ENCODE measurements at places on chromosomes 5 and 9.

DNA sequence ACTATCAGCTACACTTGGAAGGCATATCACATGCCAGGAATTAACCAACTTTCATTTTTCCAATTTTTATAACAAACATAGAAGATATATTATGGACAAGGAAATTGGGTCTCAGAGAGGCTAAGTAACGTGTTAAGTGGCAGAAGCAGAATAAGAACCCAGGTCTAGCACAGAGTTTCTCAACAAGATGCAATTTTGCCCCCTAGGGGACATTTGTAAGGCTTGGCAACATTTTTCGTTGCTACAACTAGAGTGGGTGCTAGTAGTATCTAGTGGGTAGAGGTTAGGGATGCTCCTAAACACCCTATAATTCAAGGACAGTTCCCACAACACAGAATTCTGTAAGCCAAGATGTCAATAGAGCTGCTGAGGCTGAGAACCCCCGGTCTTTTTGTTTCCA lies 180.6 kb downstream of the SNCAIP start:
- DNase-seq: no peak

GRCh38 chr9:89418882-89419640 lies 78.9 kb downstream of the SEMA4D start:
- DNase-seq: no peak

DNA sequence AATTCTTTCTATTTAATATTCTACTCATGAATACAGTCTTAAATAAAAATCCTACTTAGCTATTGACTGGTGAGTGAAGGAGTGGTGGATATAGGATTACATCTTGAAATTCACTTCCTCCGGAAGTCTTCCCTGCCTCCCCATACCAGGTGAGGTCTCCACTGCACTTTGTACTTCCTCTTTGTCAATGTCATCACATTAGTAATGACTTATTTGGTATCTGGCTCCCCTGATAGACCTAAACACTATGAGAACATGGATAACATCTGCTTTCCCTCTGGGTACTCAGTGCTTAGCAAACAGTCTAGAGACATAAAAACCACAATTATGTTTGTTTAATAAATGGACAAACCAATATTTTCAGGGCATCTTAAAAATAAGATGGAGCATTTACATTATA lies 532.1 kb downstream of the PDE4D start:
- no peak for DNase-seq

DNA sequence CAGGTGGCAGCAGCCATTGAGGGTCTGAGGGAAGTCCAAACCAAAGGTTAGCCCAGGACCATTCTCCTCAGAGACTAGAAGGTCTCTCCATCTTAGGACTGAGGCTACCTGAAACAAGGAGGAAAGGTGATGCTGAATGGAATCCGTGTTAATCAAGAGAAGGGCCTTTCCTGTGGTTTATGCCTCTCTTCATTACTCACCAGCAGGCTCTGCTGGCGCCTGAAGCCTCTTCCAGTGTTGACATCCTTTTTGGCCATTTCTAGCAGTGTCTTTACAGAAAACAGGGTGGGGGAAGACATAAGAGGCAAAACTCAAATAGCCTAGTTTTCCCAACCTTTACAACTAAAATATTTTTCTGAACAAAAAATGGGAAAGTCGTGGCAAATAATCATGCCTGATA lies 98.0 kb downstream of the ENC1 start:
- peak; percentile 26 for DNase-seq

- DNase-seq: no peak
These were observed 39.2 kb downstream of the FAXDC2 start for GRCh38 chr5:154811239-154811638.

DNA sequence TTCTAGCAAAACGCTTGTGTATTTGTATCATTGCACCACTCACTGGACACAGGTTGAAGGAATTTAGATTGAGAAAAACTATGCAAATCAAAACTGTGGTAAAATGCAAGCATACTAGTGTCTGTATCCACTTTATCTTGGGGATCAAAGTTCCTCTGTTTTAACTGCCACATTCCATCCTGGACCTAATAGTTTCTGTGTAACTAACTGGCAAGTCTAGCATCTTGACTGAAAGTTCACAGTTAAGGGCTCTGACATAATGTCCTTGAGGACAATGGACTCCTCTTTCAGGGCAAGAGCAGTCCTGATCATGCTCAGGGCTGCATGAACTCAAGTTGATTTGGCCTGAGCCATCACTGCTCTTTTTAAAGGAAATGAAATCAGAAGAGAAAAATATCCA lies 30.7 kb downstream of the NFIB start:
- DNase-seq: no peak

GRCh38 chr5:178198706-178199105 lies 5.6 kb upstream of the HNRNPAB start:
- no peak for DNase-seq

- DNase-seq: no peak
These were observed 212.4 kb upstream of the MEF2C start for GRCh38 chr5:89095341-89095740.

- no peak for DNase-seq
These were observed 1092.6 kb upstream of the CDH6 start for GRCh38 chr5:30100929-30101328.

GRCh38 chr5:56607074-56607473 lies 208.3 kb upstream of the MAP3K1 start:
- no peak for DNase-seq

GRCh38 chr9:68941780-68942459 lies 72.0 kb downstream of the PRKACG start:
- no peak for DNase-seq

DNA sequence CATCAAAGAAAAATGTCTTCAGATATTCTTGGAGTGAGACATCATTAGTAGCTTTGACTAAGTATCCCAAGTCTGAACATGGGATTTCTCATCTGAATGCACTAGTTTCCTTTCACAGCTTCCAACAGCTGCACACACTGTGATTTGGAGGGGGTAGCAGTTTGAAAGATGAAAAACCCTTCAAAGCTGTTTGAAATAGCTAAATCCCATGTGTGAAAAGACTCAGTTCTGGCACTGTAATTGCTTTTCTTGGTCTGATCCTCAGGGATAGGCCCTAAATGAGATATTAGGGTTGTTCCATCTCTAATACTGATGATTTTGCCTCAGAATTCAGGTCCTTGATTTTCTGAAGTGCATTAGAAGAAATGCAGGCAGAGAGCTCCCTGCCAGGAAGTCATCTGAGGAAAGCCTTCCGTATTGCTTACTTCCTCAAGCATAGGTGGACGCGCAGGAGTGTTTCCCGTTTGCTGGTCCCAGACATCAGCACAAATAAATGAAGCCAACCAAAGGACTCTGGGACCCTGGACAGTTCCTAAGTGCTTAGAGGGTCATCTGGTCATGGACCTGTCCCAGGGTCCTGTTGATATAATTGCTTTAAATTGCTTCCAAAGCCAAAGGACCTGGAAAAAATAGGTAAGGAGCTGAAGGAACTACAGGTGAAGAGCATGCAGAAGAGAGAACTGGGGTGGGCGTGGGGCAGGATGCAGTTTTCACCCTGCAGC lies 25.6 kb upstream of the FRMPD1 start:
- no peak for DNase-seq

- DNase-seq: no peak
These were observed 40.4 kb upstream of the HAND1 start for GRCh38 chr5:154518438-154518867.

- no peak for DNase-seq
These were observed 33.0 kb upstream of the SLC25A51 start for GRCh38 chr9:37936965-37937364.

DNA sequence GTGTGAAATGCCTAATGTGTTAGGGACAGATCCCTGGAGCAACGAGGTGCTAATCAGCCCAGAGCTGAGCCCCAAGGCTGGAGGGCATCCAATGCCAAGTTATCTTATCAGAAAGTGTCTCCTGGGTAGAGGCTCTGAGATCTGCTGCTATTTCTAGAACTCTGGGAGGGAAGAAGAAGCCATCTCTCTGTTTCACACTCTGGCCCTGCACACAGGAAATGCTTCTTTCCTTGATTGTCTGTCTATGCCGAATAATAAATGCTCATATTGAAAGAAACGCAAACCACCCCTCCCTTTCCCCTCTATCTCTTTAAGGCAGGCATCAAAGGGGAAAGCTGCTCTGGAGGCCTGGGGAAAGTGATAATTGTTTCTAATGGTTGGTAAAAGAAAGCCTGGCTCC lies 166.7 kb downstream of the PAPPA start:
- DNase-seq: no peak

GRCh38 chr5:176736931-176737745 lies 73.2 kb upstream of the UNC5A start:
- peak; percentile 45 for DNase-seq

DNA sequence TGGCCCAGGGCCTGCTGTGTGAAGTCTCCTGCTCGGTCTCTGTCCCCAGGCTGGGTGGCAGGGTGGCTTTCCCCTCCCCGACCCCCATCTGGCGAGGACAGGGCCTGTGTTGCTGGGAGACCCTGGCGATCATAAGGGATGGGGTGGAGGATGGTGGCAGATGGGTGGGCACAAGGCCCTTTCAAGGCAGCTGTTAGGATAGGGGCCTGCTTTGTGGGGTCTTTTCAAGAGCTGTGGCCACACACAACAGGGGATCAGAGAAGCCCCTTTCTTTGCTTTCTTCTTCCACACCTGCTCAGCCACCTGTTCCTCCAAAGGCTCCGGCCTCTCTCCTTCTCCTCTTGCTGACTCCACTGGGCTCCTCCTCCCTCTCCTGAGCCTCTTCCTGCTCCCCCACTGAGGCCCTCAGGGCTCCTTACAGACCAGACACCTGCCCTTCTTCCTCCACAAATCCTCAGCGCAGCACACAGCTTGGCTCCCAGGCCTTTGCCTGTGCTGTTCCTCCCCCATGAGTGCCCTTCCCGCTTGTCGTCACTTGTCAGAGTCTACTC lies 15.0 kb upstream of the NEURL1B start:
- no peak for DNase-seq

- no peak for DNase-seq
These were observed 52.4 kb downstream of the AHRR start for GRCh38 chr5:373710-374602.

DNA sequence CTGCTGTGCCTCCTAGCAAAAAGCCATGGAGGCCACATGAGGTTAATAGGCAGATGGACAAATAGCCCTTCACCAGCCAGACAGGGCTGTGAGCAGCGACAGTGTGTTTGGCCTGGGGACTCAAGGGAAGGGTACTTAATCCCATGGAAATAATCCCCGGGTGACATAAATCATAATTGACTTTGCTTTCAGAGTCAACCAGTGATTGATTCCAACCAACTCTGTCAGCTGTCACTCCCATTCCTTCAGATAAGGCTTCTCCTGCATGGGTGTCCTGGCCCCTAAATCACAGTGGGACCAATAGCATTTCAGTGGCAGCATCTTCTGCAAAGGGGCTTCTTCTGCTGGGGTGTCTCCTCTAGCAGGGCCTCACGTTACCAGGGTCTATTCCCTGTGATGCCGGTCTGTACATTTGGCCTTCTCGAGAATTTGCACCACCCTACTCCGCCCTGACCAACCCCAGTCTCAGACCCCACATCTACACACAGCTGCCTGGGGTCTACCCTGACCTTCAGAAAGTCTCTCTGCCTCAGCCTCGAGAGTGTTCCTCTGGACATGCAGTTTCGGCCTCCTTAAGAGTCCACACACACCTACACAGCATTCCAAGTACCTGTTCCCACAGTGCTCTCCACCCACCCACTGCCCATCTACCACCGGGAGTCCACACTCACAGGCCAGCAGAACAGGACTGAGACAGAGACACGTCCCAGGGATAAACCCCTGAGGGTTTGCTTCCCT lies 3.7 kb downstream of the CLTB start:
- no peak for DNase-seq

Data from kidney glomerular epithelial cell (primary cell).